Neural progenitor cell (in vitro differentiated cells): ENCODE measurements at places on chromosomes 12 and 14.

DNA sequence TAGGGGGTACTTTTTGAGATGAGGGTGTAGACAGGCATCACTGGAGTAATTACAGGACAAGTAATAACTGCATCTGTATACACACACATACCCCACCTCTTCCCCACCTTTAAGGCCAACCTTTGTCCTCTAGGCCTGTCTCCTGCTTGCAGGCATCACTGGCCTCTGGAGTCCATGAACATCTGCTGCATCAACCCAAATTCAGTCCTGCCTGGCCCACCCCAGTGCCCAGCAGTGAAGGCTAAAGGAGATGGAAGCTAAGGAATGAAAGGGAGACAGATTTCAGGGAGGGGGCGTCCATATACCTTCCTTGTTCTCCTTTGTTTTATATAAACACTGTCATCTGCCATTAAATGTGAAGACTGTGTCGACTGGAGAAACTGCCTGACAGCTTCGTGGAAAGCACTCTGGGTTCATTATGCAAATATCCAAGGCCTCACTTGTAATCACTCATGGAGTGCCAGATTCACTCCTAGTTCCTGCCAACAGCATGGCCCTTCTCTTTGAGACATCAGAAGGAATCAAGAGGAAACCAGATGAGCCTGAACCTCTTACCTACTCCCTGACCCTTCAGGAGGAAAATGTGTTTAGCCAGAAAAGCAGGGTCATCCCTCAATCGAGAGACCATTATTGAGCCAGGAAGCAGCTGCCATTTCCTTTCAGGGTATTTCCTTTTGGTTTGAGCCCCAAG lies 64.4 kb downstream of the SERPINA3 start:
- no peak for DNase-seq

DNA sequence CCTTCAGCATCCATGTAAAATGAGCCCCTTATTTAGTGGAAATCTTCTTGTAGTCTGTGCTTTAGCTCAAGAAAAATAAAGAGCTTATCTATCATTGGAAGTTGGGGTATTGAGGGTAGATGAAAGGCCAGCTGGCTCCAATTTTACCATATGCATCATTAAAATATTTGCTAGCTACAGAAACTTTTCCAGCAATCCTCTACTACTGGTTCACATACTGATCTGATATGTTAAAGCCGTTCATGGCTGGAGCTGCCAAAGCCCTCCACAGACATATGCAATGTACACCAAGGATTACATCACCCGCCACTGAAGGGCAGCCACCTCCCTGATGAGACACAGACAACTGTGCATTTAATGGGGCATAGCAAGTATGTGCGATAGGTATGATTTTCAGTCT lies 1205.3 kb downstream of the GALC start:
- no peak for DNase-seq

- DNase-seq, result no peak
Observed at GRCh38 chr12:129606239-129606638, 297.6 kb downstream of the TMEM132D start.

- no peak for DNase-seq
Observed at GRCh38 chr12:6266541-6266966, 43.9 kb upstream of the PLEKHG6 start.

DNA sequence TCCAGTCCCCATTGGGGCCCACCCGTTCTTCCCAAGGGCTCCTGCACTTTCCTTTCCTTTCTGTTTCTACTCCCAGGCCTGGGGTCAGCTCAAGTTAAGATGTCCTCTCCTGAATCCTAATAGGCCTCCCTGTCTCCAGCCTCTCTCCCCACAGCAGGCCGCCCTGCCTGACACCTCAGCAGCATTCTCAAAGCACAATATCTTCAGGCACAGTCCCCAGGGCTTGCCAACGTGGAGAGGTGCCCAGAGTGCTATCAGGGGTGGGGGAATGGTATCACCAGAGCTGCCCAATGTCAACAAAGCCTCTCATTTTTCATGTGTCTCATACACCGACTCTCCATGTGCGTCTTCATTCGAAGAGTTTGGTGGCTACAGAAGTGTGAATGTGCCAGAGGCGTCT lies 123.0 kb downstream of the FOXN3 start:
- DNase-seq, result no peak

DNA sequence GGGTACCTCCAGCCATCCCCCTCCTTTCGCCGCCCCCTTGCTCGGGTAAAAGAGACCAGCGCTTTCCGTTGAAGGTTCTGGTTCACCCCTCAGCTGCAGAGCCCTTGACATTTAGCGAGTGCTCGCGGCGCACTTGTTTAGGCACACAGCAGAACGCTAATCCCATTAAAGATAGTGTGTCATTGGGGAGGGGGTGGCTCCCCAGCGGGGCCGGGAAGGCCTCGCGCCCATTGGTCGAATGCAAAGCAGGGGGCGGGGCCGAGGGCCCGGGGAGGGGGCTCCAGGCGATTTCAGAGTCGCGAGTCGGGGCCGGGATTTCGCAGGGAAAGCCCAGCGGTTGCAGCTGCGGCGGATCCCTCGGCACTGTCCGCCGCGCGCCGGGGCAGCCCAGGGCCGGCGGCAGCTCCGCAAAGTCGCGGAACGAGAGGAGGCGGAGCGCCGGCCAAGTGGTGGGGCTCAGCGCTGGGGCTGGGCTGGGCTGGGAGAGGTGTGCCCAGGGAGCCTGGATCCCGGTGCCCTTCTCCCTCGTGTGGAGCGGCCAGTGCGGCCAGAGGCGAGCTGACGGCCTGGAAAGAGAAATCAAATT lies 122.9 kb downstream of the TSPAN9 start:
- peak; percentile 96 for DNase-seq

DNA sequence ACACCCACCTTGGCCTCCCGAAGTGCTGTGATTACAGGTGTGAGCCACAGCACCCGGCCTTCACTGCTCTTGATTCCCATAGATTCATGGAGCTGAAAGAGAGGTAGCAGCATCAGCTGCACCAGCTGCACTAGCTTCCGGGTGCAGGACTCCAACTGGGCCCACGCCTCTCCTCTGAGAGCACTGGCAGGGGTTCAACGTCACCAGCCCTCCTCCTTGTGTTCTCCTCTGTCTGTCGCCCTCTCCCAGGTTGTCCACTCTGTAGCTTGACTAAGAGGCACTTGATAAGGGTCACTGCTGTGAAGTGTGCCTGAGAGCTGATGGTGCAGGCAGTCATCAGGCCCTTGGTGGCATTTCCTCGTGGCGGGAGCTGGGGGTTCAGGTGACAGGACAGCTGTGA lies 28.3 kb downstream of the MLXIP start:
- no peak for DNase-seq

DNA sequence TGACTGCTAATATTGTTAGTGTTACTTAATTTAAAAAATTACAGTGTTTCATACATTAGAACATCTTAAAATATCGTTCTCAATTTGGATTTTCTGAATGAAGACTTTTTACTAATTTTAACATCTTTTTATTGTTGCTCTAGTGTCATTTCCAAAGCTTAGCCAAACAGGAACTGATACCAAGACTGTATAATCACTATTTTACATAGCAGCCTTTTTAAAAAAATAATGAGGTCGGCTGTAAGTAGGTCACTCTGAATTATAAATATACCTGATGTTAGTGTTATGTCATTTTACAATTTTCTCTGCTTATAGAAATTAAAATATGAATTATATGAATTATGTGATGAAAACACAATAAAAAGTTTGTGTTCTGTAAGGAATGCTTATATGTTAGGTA lies 321.5 kb downstream of the TMEM117 start:
- DNase-seq, result no peak

- peak; percentile 10 for DNase-seq
Observed at GRCh38 chr12:65313719-65314317, 35.3 kb downstream of the MSRB3 start.

DNA sequence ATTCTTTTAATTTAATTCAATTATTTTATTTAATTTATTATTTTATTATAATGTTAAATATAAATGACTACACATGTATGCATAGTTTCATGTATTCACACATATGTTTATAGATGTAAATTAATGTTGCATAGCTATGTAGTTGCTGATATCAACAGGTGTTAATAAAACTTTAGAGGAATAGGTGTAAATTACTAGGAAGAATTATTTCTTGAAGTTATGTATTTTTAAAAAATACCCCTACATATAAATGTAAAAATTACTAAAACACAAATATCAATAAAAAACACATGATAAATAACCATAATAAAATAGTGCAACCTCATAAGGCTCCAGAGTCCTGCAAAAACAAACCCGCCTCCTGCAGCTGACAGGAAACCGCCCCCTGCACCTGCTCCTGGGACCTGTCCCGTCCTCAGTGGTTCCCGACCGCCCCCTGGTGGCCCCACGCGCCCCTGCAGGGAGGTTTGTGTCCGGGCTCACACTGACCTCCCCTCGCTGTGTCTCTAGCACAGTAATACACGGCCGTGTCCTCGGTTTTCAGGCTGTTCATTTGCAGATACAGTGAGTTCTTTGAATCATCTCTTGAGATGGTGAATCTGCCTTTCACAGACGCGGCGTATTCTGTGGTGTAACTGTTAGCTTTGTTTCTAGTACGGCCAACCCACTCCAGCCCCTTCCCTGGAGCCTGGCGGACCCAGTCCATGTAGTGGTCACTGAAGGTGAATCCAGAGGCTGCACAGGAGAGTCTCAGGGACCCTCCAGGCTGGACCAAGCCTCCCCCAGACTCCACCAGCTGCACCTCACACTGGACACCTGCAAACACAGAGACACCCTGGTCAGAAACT lies 1264.0 kb downstream of the TMEM121 start:
- DNase-seq, result peak; percentile 2

DNA sequence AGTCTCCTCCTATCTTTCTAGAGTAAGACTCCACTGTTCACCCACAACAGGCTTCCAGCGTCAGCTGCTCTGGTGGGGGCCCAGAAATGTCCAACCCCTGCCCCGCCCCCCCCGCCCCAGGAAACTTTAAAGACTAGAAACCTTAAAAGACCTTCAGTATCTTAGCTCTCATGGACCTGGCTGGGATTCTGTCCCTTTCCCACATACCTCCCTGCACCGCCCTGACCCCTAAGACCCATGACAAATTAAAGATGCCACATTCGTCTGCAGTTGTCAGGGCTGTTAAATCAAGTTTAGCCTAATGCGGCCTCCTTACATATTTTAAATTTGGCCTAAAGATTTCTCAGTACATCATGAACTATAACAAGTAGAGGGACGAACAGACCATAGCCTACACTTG lies 10.0 kb upstream of the SERPINA10 start:
- no peak for DNase-seq

DNA sequence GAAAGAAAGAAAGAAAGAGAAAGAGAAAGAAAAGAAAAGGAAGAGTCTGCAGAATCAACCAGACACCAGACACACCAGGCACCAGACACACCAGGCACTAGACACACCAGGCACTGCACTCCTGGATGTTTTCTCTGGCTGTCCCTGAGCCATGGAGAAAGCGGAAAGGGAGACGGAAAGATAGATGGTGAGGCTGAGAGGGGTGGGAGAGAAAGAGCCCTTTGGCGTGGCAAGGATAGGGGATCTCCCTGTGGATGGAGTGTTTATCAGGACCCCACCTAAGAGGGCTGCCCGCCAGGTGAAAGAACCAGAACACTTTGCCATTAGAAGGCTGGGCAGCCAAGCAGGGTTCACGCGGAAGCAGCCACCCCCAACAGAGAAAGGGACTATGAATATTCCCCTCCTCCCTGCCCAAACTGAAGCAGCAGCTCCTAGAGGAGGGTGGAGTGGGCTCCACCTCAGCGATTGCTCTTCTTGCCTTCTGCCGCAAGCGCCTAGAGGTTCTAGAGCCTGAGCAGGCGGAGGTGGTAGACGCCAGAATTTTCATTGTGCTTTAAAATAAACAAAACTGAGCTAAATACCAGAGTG lies 13.4 kb downstream of the ST8SIA1 start:
- DNase-seq, result no peak

DNA sequence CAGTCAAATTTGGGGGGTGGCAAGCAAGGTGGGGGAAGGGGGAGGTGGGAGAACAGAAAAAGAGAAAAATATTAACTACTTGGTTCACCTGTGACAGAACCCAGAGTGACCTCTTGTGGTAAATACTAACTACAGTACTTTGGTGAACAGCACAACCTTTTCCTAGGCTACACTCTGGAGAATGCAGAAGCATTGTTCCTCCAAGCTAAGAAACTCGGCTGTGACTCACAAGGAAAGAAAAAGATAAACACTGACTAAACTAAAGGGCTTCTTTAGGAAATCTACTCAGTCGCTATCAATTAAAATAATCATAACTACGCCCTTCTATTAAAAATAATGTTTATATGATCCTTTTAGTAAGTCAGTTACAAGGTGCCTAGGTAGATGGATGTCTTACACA lies 5.4 kb downstream of the KCNH5 start:
- DNase-seq, result peak; percentile 85

- DNase-seq, result no peak
Observed at GRCh38 chr14:93944348-93945069, 17.4 kb downstream of the FAM181A start.

- no peak for DNase-seq
Observed at GRCh38 chr14:87397499-87397898, 595.5 kb downstream of the GALC start.

- DNase-seq, result no peak
Observed at GRCh38 chr12:15919418-15919817, 8.3 kb downstream of the DERA start.

- no peak for DNase-seq
Observed at GRCh38 chr12:120760349-120761254, 35.0 kb downstream of the ACADS start.
